ENCODE measurements at places on chromosomes 1 and 21.

GRCh38 chr1:5597171-5597850, 394.9 kb downstream of the NPHP4 start:
- DNase-seq = no peak

DNA sequence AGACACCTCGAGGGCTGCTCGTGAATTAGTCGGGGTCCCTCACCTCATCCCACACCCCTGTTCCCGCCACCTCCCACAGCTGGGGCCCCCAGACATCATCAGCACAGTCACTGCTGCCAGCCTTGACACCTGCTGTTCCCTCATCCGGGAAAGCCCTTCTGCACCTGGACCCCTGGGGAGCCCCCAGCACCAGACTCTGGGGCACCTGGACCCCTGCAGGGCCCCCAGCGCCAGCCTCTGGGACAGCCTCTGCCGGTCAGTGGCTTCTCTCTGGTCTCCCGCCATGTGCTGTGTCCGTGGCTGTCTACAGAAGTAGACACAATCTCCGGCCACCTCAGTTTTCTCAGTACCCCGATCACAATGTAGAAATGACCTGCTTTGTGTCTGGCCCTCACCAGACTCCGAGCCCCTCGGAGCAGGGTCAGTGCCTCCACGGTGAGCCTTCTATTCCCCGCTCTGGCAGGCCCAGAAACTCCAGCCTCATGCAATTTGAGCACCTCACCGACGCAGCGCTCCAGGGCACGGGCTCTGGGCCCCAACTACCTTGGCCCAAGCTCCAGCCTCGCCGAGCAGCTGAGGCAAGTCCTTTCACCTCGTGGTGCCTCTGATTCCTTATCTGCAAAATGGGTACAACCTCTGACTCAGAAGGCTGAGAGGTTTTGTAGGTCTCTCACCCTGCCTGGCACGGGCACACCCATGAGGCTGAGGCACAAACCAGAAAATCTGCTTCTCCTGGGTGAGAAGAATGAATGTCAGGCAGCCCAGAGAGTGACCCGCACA, 84.7 kb downstream of the RIPK4 start:
- no peak for DNase-seq

DNA sequence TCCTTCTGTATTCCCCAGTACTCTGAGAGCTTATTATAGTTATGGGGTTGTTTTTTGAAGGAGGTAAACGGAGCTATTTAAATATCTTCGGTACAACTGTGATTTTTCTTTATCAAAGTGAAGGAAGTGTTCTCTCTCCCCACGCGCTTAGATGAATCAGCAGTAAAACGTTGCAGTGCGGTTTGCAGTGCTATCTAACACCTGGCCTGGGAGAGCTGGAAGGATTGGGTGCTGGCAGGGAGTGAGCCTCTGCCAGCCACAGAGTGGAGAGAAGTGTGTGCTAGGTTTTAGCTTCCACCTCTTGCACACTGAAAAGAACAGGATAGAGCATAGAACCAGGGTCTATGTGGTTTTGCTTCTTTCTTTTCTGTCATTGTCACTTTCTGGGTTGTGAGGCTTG, 165.9 kb downstream of the SDCCAG8 start:
- no peak for DNase-seq

DNA sequence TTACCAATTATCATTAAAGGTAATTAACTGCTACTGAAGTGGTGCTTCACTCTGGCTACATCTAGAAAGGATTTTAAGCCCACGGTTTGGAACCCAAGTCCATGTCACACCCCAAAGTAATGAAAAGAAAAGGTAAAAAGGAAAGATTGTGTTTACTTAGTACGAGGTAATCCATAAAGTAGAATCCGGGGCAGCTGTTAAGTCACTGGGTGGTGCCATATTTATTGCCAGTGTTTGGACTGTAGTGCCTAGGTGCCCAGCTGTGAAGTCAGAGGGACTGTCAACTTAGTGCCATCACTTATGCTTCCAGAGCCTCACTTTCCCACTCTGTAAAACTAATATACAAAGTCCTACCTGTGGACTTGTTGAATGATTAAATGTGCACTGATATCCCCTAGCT, 52.2 kb upstream of the GRHL3 start:
- DNase-seq = no peak

DNA sequence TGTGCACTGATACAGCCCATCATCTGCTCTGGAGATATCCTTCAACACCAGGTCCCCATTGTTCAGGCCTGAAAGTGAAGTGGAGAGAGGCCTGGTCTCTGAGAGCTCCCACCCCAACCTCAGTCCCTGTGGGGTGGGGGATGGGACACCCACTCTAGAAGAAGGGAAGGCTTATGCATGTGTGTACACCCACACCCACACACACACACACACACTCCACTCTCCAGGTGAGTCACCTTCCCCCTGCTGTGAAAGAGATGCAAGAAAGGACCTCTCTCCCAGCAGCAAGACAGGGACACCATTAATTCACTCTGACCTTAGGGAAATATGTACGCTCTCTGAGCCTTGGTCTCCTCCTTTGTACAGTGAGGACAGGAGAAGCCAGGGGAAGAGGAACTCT, 5.9 kb downstream of the VSIG8 start:
- no peak for DNase-seq
